D341Med (cell line): ENCODE measurements at places on chromosomes 7 and 10.

DNA sequence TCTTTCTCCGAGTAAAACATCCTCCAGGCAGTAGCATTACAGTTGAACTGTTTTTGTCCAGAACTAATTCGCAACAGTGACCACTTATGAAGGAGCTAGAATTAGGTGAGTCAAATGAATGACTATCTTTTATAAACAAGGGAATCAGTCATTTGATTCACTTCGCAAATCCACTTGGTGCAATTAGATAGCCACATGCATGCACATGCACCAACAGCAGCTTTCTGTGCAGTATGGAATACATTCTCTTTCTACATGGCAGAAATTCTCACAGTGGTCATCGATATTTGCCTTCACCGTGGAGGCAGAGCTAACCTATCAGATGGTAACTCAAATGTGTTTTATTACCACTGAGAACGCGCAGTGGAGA is 118.8 kb downstream of the CDK6 start:
- DNase-seq = no peak

- DNase-seq = no peak
Observed at GRCh38 chr7:64463636-64464375, 99.1 kb downstream of the ZNF680 start.

DNA sequence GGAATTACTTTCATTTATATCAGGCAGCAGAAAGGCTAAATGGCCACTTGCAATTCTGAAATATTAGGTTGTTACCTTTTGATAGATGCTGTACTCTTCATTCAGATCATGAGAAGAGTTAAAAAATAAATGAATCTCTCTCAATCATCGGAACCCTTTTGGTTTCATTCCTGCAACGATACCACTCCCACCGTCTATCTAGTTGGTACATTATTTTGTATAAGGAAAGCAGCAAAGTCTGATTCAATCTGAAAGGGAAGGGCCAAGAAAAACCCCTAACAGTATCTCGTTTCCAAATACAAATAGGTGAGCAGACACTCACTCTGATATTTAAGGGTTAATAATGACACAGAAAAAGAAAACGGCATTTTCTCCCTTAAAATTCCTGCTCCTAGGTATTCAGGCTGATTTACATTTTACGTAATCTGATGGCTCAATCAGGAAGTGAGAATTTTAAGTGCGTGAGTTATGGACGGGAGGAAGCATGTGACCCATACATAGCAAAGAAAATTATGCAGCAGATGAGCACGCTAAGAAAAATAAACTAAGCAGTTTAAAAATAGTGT is 209.4 kb upstream of the KLF14 start:
- no peak for DNase-seq

- DNase-seq = no peak
Observed at GRCh38 chr7:129830949-129831348, 121.8 kb downstream of the UBE2H start.

GRCh38 chr10:129742742-129743550 is 221.1 kb downstream of the EBF3 start:
- peak; percentile 4 for DNase-seq

DNA sequence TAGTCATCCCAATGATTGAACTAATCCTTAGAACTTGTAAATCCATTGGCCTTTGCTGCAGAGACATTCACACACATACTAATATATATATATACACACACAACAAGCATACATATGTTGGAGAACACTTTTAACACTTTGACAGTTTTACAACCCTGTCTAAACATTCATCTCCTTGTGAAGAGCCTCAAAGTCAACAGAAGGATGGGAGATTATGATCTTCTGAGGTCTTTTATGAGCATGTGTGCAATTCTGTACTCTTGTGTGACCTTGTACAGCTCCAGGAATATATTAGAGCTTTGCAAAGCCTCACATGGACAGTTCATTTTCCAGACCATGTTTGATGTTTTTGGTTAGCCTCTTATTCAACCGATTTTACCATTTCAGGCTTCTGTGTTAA is 589.0 kb downstream of the NXPH1 start:
- DNase-seq = no peak

- DNase-seq = peak; percentile 85
Observed at GRCh38 chr10:98309366-98310355, 41.7 kb upstream of the LOXL4 start.

DNA sequence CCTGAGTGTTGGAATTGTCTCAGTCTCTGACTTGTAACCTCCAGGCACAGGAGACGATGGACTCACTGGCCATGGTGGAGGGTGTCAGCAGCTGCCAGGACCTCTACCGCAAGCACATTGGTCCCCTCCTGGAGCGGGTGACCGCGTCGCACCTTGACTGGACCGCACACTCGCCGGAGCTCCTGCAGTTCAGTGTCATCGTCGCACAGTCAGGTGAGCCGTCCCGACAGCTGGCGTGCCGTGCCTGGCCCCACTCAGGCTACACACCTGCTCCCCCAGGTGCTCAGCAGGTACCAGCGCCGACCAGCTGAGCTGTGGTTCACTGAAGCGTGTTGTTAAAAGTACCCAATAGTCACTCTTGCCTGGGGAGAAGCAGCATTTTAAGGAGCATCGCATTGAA is 36.7 kb upstream of the PRKAR1B start:
- no peak for DNase-seq

DNA sequence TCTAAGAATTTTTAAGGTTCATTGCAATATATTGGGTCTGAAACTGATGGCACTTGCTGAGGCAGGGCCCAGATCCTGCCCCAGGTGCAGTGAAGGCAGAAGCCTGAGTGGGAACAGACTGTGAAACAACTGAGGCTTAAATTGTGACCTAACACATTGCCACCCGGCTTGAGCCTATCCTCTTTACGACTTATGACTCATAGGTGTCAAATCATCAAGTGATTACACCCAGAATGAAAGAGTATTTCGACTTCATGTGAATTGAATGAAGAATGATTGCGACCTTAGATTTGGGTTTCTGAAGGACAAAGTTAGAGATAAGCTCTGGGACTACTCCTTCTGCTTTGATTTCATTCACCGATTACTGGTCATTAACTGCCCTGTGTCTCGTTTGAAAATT is 200.9 kb downstream of the CREB5 start:
- no peak for DNase-seq

GRCh38 chr7:132160611-132161532 is 415.4 kb downstream of the PLXNA4 start:
- DNase-seq = no peak
